ENCODE measurements at places on chromosomes 7 and 10.

- no peak for DNase-seq
Measured at GRCh38 chr10:13608246-13608853, 21.6 kb downstream of the PRPF18 start.

DNA sequence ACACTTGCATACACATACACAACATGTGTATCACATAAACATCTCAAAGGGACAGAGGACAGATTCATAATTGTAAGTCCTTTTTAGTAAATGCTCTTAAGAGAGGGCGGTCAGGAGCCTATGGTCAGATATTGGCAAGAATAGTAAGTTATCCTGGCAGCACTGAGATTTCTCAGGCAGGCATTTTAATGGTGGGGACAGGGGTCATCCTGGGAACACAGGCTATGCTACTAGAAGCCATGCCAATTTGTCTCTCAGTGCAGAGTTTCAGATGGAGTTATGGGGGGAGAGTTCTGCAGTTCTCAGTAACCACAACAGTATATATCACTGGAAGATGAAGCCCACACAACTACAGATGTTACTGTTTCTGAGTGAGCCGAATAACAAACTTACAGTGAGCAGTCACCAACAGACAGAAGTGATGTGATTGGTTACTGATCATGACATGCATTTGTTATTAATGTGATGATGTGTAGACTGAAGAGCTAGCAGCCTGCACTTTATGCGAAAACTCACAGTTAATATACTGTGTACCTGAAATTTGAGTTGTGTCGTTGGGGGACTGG, 16.4 kb downstream of the ZNF487 start:
- no peak for DNase-seq

DNA sequence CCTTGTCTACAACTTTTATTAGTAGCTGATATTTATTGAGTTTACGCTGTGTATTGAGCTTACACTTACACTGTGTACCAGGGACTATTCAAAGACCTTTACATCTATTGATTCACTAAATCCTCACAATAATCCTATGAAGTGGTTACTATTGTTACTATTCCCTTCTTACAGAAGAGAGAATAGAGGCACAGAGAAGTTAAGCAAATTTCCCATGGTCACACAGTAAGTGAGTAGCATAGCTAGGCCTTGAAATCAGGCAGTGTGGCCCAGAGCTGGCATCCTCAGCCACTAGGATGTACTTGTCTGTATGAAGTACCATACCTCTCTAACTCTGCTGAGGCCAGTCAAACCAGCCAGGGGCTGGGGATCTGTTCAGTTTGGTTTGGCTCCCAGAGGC, 7.6 kb downstream of the COL13A1 start:
- no peak for DNase-seq

- DNase-seq, result peak; percentile 91
Measured at GRCh38 chr7:28408960-28409715, 3.2 kb upstream of the CREB5 start.

- DNase-seq, result no peak
Measured at GRCh38 chr10:124165311-124165710, 71.9 kb upstream of the CHST15 start.

DNA sequence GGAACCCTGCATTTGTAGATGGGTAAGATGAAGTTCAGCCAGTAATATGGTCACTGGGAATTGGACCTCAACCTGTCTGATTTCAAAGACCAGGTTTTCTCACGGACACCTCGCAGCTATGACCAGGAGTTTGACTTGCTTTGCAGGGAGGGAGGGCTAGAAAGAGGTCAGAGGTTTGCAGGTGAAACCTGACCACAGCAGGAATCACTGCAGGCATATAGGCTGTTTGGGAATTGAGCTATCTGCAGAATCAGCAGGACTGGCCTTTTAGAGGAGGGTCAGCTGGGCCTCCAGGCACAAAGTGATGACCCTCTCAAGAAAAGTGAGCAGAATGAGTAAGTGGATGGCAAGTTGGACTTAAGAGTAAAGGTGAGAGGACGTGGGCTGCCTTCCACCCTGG, 166.3 kb downstream of the ADRA2A start:
- no peak for DNase-seq

DNA sequence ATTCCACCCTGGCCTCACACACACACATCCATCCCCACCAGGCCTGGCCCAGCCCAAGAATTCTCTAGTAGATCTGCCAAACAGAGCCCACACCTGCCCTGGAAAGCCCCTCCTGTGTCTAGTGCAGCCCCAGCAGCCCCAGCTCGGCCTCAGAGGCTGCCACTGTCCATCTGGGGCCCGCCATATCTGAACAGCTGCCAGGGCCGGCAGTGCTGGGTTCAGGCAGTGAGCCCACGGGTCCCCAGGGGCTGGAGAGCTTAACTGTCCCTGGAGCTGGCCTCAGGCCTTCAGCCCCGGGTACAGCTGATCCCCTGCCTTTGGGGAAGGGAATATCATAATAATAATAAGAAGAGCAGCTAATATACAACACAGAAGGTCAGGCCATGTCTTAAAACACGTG, 574 bp downstream of the MYL10 start:
- no peak for DNase-seq

- peak; percentile 55 for DNase-seq
Measured at GRCh38 chr10:15744217-15744865, 24.6 kb upstream of the ITGA8 start.
